ENCODE measurements at places on chromosomes 4 and X.

DNA sequence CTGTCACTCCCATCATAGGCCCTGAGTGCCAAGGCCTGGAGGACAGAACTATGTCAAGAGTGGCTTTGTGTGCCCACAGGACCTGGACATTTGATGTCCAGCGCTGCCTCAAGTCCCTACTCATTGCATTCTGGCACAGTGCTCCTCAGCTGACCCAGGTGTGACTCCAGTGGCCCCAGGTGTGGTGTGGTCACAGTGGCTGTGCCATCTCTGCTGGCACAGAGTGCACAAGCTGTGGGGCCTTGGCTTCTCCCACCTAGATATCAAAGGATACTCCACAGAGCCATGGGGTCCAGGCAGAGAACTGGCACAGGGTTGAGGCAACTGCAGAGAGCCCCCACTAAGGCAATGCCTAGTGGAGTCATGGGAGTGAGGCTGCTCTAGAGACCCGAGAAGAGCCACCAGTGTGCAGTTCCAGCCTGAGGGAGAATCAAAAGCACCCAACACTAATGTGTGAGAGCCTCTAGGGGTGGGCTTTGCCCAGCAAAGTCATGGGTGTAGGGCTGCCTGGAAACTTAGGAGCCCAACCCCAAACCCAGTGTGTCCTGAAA, 25.6 kb downstream of the PYURF start:
- DNase-seq = no peak

- DNase-seq = no peak
These were observed 28.5 kb upstream of the ANK2 start for GRCh38 chr4:113020966-113021365.

DNA sequence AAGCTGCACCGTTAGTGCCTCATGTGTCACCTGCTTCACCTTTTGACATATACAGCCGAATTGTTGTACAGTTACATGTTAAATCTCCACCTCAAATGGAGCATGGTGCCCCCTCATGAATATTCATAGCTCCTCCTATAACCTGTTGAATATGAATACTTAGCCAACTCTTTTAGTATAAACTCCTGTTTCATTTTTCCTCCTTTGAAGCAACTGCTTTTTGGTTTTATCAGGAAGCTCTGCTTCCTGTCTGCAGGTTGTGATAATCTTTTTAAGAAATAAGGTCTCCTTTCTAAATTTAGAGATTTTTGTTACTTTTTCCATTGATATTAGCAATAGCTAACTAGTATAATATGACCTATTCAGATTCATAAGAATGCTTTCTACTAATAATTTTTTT, 1429.2 kb upstream of the AGA start:
- DNase-seq = no peak

DNA sequence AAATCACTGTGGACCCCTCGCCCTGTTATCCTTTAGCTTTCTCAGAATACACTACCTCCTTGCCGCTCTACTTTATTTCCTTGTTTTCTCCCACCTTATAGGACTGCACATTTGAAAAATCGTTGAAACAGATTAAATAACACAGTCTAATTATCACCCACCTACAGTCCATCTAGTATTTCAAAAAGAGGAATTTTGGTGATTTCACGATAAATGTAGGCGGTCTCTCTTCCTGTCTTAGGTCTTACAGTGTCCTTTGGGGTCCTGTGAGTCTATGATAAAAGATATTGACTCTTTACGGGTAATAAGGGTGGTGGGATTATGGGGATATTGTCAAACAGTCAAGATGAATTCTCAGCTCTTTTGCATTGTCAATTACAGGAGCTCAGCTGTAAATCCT, 2.4 kb upstream of the TBL1X start:
- DNase-seq = no peak

DNA sequence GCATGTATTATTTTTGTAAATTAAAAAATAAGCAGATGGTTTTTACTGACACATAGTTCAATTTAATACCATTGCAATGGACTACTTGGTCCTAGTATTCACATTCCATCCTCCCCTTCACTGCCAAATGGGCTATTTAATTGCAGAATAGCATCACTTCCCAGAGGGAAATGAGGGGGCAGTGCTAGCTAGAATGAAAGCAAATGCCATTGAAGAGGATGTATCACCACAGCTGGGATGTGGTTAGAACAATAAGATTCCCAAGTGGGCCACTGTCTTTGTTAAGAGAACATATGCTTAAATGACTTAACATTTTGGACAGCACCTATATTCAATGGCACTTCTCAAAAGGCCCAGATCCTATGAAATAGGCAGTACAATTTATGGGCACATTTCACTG, 224.7 kb downstream of the RBMX2 start:
- no peak for DNase-seq

DNA sequence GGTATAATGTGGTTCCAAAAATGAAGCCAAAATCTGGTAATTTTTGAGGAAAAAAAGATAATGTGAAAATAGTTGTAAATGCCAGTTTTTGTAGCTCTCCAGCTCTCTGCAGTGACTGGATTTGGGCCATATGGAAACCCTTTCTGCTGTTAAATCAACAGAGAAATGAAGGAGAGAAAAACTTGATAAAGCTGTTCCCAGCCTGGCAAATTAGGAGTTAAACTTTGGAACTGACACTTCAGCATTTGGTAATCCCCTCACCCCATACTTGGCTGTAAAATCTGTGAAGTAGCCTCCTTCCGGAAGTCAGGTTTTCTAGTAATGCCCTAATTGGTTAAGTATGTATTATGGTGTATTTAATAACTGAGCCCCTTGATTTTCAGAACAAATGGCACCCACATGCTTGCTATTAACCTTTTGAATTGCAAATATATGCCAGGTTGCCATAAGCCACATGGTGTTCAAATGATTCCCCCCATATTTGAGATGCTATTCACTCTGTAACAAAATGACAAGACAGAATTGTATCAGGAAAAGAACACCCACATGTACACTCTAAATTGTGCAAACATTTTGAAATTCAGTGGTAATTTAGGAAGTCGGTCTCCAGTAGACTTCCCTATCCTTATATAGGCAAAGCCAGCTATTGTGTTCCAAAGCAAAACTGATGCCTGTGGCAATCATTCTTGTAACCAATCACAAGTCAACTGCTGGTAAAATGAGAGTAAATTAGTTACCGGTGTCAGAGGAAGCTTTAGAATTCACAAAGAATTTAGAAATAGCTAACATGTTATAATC, 96.3 kb upstream of the ADAMTS3 start:
- DNase-seq = no peak

- DNase-seq = peak; percentile 73
These were observed 53.6 kb upstream of the IGFBP7 start for GRCh38 chr4:57163530-57164459.

GRCh38 chrX:29661290-29661689, 554.1 kb upstream of the MAGEB2 start:
- DNase-seq = peak; percentile 64

- DNase-seq = no peak
These were observed 5.4 kb downstream of the PNMA6E start for GRCh38 chrX:153395613-153396319.

DNA sequence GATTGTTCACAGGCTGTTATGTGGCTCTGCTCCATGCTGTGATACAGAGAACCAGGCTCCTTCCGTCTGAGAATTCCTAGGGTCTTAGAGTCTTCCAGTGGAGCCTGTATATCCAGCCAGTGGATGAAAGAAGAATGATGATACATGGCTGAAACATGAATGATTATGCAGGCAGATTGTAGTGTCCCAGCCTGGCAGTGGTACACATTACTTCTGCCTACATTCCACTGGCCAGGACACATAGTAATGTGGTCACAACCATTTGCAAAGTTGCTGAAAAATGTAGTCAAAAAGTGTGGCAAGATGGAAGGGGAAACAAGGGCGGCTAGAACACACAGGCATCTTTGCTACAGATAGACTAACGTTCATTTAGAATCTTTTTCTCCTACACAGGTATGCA, 4.5 kb upstream of the GBA3 start:
- peak; percentile 26 for DNase-seq

GRCh38 chr4:130393231-130393630, 1297.3 kb downstream of the C4orf33 start:
- DNase-seq = no peak

- no peak for DNase-seq
These were observed 68.4 kb upstream of the ETNPPL start for GRCh38 chr4:108831291-108831690.

DNA sequence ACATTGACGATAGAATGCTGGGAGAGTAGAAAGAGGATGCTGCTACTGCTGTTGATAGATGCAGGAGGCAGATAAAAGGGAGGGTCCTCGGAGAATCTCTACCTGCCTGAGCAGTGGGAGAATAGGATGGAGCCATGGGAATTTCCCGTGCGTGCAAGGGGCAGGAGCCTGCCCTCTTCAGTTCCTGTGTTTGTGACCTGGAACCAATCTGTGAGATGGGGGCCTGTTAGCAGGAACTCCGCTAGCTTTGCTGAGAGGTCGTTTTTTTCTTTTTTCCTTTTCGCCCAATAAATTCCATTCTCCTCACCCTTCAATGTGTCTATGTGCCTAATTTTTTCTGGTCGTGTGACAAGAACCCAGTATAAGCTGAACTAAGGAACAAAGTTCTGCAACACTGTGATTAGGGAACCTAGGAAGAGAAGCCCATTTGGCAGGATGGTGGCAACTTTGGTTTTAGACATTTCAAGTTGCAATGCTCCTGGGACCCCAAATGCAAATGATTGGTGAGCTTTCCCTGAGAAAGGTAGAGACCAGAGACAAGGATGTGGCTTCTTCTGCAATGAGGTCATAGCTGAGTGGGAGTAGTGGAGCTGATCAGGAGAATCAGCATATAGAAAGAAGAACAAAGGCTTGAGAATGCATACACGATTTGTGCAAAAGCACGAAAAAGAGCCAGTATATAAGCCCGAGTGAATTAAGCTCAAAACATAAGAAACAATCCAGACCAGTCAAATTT, 23.9 kb downstream of the SLC39A8 start:
- DNase-seq = no peak

DNA sequence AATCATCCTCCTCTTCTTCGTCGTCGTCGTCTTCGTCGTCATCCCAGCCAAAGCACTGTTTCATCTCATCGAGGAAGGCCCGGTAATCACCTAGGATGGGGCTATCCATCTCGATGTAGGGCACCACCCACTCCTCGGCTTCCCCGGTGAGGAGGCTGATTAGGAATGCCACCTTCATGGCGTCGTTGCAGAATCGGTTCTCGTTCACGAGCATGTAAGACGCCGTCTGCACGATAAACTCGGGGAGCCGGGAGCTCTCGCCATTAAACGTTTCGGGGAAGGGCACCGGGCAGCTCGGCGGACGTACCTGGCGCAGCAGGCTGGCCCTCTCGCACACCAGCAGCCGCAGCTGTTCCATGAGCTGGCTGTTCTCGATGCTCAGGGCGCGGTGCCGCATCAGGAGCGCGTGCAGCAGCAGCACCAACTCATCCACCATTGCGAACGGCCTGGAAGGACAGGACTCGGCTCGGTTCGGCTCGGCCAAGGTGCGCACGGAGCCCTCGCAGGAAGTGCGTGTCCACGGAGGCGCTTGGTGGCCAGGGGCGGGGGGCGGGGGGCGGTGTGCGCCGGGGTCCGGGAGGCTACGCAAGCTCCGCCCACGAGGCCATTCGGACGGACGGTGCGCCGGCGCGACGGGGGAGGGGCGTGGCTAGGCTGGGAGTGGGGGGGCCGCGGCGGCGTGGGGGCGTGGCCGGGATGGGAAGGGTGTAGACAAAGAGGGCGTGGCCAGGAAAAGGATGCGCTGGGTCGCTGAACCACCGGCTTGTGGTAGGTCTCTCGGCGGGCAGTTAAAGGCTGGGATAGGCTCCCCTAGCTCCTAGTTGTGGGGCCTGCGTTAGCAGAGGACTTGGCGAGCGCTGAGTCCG, at the start of gene LDOC1:
Gene LDOC1, minus strand, starts transcription at position 544 of the 866 bp plus-strand sequence. Its CDS starts 108 bp downstream, at position 436.
- peak; percentile 60 for DNase-seq

DNA sequence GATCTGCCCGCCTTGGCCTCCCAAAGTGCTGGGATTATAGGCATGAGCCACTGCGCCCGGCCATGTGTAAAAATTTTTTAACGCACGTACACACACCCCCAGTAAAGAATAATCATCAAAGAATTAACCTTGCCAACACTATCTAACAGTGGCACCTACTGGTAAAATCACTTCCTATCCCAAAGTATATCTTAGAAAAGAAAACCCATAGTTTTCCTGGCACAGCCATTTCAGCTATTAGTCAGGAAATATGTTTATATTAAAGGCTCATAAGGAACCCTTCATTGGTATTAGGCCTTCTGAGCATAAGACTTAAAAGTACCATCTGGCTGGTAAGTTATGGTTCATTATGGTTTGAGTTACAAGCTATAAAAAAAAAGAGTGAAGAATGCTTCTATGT, 14.1 kb downstream of the S100G start:
- no peak for DNase-seq

DNA sequence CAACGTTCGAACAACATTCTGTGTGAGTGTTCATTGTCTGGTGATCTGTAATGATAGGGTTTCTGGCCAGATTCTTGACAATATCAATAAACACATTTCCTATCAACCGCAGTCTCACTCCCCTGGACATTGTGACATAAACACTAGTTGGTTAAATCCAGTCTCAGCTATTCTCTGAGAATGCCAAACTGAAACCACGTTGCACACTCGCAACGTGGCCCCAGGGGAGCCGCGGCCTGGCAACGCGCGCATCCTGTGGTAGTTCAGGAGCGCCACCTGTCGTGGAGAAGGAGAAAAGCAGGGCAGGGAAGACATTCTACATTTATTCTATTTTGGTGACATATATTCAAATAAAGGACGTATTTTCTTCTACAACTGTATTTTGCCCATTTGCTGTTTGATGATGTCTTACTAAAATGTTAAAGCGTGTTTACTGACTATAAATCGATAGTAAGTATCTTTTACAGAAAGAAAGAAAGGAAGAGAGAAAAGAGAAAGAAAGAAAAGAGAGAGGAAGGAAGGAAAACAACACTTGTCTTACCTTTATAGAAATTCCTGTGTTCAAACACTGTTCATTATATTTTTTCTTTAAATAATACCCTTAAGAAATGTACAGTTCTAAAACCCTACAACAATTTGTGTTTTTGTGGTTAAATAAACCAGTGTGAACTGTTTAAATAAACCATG, 738.3 kb upstream of the FRG1 start:
- peak; percentile 15 for DNase-seq

DNA sequence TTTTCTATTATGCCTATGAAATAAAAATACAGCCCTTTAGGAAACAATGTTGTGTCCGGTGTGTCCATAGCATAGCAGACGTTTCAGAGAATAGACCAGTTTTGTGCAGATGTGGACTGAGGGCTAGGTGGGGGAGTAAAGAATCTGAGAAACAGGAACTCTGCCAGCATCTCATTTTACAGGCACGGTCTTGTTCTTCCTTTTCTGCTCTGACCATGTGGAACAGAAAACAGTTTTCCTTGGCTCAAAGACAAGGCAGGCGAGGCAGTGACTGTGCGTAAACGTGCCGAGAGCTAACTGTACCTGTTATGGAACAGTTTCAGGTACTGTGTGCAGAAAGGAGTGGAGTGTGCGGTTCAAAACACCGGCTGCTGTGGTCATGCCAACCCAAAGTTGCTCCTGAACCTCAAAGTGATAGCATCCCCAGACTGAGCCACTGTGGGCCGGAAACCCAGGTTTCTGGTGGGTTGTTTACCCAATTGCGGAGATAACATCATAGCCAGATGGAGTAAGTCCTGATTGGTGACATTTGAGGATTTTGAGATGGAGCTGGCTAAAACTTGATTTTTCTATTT, 20.2 kb downstream of the CNGA2 start:
- no peak for DNase-seq

- peak; percentile 74 for DNase-seq
These were observed 88.3 kb downstream of the ZNF718 start for GRCh38 chr4:212438-213188.
